ENCODE measurements at places on chromosomes 5 and 9. TPM values are rescaled to one million over a fixed set of nuclear protein-coding genes. Genes with fewer than 3 reads are reported as not detected.

- DNase-seq: no peak
Observed at GRCh38 chr5:95794070-95794516, 28.4 kb downstream of the GLRX start.

DNA sequence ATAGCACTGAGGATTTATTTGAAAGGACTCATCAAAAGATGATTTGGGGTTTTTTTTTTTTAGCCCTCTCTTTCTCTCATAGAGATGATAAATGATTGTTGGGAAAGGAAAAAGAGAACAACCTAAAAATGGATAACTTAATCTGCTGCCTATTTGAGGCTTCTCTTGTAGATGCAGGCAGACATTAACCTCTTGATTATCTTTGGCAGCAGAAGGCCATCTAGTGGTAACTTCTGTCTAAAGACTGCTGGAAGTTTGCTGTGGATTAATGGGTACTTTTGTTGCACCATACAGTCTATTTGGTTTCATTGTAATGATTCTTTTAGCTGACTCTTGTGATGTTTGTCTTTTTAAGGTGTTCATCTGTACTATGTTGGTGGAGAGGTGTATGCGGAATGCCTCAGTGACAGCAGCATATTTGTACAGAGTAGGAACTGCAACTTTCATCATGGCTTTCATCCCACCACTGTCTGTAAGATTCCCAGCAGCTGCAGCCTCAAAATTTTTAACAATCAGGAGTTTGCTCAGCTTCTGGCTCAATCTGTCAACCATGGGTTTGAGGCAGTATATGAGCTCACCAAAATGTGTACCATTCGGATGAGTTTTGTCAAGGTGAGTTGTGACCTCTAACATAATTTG lies 18.8 kb downstream of the SMIM32 start:
- DNase-seq: peak; percentile 65

DNA sequence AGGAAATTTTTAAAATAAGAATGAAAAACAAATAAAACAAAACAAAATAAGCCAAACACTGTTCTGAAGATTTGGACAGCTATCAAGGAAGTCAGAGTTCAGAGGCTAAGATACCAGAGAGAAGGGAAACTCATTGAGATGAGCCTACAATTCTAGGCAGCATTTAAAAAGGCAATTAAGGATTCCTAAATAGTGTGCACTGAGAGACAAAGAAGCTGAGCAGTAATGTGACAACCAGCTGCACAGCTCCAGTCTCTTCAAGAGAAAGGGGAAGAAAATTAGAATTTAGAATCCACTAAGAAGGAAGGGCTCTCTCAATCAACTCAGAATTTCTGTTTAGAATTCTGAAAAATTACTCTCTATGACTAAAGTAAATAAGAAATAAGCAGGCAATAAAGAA lies 246.7 kb upstream of the COX7C start:
- DNase-seq: no peak

The SLC35A4 gene
- 63.5 TPM for polyA plus RNA-seq

DNA sequence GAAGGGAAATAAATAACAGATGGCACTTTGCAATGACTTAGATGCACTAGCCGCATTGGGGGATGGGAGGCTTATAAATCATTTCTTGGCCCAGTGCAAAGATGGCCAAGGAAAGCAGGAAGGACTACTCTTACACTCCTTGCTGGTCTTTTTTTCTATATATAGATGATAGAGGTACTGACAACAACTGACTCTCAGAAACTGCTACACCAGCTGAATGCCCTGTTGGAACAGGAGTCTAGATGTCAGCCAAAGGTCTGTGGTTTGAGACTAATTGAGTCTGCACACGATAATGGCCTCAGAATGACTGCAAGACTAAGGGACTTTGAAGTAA lies 1.7 kb downstream of the CCNG1 start:
- DNase-seq: peak; percentile 60

DNA sequence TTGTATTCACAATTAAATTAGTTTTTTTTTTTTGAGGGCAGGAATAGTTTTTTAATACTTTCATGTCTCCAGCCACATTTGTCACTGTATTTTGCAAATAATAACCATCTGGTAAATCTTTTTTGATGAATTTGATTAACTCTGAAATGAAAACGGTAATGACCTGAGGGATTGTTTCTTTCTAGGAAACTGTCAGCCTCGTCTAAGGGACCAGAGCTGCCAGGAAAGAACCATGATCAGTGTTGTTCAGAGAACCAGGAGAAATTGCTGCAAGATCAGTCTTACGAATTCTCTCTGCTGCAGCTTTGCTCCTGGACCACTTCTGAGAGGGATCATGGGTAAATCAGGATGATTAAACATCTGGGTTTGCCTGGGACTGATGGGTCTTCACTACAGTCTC lies 114.5 kb upstream of the TAF11L2 start:
- no peak for DNase-seq

- no peak for DNase-seq
Observed at GRCh38 chr5:43371821-43372220, 40.4 kb downstream of the CCL28 start.

The PTGES gene
- 6.1 TPM for polyA plus RNA-seq

The ST8SIA4 gene
- polyA plus RNA-seq: 0.27 TPM

The INPP5E gene
- polyA plus RNA-seq: 9.6 TPM

- no peak for DNase-seq
Observed at GRCh38 chr9:104921067-104921741, 6.8 kb downstream of the ABCA1 start.

DNA sequence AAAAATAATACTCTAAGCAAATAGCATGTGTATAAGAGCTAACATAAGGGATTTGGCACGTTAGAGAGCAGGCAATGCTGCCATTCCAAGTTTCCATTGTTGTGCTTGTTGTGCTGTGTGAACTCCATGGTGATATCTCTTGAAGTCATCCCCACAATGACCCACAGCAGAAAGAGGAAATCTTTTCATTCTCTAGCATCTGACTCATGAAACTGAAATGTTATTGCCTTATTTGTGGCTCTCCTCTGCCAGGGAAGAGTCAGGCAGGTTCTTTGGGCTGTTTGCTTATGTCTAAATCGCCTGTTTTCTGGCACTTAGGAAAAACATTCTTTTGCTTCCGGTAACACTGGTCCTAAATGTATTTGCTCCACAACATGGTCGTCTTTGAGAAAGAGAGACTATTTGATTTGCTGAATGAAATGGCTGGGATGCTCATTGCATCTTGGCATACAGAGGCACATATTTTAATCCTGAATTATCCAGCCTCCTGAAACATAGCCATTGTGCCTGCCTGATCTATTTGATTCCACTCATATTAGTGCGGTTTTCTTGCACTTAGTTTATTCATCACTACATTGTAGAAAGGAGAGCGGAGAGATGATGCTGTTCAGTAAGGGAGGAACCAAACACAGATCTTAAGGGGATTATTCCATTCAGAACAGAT lies 188.8 kb downstream of the CSNK1G3 start:
- peak; percentile 3 for DNase-seq

DNA sequence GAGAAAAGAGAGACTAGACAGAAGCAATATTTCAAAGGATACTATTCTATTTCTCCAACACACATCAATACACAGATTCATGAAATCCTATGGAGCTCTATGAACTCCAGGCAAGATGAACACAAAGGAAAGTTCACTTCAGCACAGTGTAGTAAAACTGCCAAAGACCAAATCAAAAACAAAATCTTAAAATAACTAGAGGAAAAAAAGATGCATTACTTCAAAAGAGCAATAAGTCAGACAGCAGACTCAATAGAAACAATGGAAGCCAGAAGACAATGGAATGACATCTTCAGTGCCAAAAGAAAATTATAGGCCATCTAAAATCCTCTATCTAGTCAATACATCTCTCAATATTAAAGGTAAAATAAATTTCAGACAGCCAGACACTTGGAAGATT lies 205.3 kb upstream of the TBC1D2 start:
- no peak for DNase-seq

The SLCO4C1 gene
- 24.9 TPM for polyA plus RNA-seq

DNA sequence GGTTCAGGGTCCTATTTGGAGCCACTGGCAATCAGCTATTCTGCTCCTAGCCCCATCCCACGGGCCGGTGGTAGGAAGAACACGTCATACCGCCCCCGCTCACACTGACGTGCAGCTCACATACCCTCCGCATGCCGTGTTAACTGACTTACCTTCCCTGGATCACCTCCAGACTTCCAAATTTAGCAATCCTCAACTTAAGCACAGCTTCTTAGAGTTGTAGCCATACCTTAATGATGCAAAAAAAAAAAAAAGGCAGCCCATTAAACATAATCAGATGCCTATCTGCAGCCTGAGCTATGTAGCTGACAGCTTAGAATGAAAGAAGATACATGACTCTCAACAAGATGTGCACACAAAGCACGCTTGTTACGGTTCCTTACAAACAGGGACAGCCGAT lies 93.0 kb downstream of the IRX2 start:
- DNase-seq: no peak

DNA sequence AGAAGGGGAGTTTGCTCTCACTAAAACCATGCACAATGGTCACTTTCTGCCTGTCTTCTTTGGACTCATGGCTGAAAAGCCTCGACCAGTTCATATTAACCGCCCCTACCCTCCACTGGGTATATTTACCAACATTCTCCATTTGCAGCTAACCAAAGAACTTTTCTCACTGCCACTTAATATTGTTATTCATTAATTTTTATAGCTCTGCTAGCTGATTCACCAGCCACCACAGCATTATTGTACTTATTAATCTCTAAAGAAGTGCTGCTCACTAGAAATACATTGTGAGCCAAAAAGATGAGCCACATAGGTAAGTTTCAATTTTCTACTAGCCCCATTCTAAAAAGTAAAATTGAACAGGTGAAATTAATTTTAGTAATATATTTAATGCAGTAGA lies 33.4 kb upstream of the SMIM32 start:
- DNase-seq: peak; percentile 49

The ESM1 gene
- polyA plus RNA-seq: not detected

DNA sequence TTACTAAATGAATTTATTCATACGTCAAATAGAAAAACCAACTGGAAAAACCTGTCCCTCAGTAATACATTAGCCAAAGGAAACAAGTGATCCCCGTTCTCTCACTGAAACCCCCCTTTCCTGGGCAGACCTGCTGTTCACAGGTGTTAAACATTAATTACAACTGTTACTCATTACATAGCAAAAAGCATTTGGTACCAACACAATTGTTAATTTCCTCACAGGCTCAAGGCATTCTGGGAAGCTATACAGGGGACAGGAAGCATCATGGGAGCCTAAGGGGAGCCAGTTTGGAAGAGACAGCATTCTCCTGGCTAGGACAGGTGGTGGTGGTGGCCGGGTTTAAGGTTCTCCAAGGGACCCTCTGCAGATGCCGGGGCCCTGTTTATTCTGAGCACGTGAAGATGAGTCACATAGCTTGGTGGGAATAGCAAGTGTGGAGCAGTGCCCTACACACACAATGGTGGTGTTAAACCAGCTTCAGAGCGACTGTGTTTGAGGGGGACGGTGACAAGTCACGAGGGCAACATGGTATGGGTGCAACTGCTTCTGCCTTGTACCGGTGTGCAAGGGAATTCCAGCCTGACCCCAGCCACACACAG lies 62.6 kb upstream of the SLC25A51 start:
- peak; percentile 92 for DNase-seq

- no peak for DNase-seq
Observed at GRCh38 chr5:133663397-133664054, 51.2 kb upstream of the FSTL4 start.

- DNase-seq: no peak
Observed at GRCh38 chr5:107578051-107578635, 92.6 kb downstream of the EFNA5 start.
